Activated CD8-positive, alpha-beta T cell treated with anti-CD3 and anti-CD28 coated beads, Interleukin-2, amount 10 ng/mL, durations not matched to agents 7 days and 5 days (primary cell): ENCODE measurements at places on chromosomes 7 and 10.

DNA sequence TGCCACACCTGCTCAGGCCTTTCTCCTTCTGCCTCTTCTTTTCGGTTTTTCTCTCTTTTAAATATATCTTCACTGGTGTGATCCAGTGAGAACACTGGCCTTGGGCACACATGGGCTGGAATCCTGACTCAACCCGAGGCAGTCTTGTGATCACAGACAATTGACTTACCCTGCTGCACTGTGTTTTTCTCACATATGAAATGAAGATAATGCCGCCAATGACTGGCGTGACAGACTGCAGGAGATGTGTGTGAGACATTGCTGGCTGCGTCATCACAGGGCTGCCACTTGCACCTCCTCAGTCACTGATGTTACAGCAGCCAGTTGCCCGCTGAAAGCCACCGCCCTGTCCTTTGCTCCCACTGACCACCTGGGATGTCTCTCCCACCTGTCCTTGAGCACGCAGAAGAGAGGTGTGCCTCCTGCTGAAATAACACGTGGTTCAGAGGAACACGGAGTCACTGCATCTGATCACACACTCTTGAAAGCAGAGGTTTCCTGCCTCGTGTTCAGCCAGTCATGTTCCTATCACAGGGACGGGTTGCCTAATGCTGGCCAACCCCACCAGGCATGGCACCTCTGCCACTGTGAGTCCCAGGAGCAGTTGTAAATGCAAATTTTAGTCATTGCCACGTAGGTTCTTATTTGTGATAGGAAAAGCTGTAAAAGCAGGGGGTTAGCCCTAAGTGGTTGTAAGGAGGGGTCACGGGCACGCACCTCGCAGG, 124.6 kb upstream of the LANCL2 start:
- no peak for DNase-seq

GRCh38 chr10:36725581-36726520, 399.5 kb upstream of the ANKRD30A start:
- no peak for DNase-seq

GRCh38 chr10:13372524-13372923, 24.4 kb upstream of the SEPHS1 start:
- DNase-seq, result no peak

- DNase-seq, result no peak
Observed at GRCh38 chr7:155233311-155234157, 64.1 kb upstream of the INSIG1 start.

GRCh38 chr7:151695951-151696541, 176.4 kb upstream of the RHEB start:
- DNase-seq, result no peak

DNA sequence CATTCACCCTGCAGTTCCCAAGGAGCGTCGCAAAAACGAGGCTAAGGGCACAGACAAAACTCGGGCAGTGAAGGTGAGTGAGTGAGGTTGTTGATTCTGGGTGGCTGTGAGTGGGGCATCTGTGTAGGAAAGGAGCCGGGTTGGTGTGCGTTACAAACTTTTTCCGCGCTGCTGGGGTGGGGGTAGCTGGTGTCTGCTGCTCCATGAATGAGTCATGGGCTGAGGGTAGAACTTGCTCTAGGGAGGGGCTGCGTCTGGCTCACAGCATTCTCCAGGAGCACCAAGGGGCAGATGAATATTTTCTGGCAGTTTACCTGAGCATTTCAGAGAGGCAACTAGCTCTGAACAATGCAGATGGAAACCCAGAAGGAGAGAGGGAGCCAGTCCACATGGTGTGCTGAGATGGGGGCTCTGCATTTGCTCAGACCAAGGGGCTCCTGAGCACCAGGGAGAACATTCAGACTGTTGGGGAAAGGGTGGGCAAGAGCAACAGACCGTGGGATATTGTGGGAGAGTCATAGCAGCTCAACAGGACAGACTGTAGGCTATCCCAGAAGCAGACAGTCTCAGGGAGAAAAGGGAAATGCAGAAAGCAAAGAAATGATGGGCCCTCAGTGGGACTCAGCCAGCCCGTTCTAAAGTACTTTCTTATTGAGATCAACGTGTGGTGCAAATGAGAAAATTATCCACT, 18.8 kb downstream of the NOBOX start:
- no peak for DNase-seq

DNA sequence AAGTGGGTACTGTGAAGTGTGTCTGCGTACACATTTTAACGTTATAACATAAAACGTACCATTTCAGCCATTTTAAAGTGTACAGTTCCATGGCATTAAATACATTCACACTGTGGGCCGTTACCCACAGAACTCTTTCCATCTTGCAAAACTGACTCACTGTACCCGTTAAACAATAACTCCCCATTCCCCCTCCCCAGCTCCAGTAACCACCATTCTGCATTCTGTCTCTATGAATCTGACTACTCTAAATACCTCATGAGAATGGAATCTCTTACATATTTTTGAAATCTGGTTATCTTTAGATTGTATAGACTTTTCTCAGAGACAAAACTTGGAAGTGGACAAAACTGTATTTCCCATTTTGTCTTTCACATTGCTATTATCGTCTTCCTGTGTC, 9.3 kb downstream of the ARL3 start:
- no peak for DNase-seq

- peak; percentile 55 for DNase-seq
Observed at GRCh38 chr7:143385891-143386781, 5.0 kb downstream of the ZYX start.

GRCh38 chr10:43842496-43842895, 193.8 kb upstream of the ZNF32 start:
- peak; percentile 9 for DNase-seq

- peak; percentile 35 for DNase-seq
Observed at GRCh38 chr10:127254276-127254675, 57.9 kb upstream of the INSYN2A start.

- DNase-seq, result peak; percentile 50
Observed at GRCh38 chr10:27558612-27559020, 54.5 kb downstream of the RAB18 start.

DNA sequence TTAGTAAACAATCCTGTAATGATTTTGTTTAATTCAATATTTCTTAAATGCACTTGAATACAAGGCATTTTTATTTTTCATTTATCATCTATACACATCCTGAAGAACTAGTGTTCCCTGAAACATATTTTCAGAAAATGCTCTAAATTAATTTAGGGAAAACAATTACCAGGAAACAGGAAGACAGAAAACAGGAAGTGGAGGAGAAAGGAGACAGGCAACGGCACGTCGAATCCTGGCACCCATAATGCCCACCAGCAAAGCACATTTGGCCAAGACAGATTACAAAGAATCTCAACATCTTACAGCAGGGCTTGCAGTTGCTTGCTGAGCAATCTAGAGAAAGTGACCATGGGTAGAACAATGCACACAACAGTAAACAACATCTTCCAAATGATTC, 571.1 kb downstream of the GRID1 start:
- DNase-seq, result no peak

DNA sequence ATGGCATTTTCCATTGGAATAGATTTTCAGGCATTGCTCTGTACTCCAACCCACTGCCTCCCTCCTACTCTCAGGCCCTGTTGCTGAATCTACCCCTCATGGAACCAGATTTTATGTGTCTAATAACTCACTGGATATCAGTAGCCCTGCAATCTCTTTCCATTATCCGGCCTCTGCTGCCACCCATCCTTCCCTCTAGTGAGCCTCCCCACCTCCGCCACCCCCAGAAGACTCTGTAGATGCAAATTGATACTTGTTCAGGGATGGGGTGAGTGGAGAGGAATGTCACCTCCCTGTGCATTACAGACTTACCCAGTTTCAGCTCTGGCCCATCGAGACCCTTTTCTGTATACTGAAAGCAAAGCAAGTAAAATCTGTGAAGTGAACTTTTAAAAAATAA, 52.3 kb upstream of the PHYHIPL start:
- DNase-seq, result no peak

DNA sequence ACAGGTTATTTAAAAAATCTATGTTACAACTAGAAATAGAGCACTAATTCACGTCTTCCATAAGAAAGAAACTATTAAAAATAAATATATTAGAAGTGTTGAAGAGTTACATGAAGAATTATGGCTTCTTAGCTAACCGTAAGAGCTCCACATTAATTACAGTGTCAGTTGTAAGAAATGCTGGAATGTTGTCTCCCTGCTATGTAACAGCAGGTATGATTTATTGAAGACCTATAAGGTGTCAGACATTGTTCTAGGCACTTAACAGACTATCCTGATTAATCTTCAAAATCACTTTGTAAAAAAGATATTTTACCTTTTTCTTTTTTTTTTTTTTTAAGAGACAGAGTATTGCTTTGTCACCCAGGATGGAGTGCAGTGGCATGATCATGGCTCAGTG, 75.8 kb upstream of the NEBL start:
- no peak for DNase-seq

DNA sequence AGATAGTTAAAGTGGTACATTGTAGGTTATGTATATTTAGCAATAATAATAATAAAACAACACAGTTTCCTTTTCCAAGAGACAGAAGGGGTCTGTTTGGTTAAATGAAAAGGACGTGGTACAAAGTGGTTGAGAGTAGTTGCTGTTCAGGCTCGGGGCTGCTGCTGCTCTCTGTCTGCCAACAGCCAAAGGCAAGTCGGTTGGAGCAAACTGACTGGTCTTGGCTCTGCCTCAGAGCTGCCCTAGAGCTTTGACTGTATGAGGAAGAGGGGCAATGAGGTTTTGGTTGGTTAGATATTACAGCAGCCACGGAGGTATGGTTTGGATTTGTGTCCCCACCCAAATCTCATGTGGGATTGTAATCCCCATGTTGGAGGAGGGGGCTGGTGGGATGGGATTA, 95.3 kb downstream of the CACNB2 start:
- no peak for DNase-seq

DNA sequence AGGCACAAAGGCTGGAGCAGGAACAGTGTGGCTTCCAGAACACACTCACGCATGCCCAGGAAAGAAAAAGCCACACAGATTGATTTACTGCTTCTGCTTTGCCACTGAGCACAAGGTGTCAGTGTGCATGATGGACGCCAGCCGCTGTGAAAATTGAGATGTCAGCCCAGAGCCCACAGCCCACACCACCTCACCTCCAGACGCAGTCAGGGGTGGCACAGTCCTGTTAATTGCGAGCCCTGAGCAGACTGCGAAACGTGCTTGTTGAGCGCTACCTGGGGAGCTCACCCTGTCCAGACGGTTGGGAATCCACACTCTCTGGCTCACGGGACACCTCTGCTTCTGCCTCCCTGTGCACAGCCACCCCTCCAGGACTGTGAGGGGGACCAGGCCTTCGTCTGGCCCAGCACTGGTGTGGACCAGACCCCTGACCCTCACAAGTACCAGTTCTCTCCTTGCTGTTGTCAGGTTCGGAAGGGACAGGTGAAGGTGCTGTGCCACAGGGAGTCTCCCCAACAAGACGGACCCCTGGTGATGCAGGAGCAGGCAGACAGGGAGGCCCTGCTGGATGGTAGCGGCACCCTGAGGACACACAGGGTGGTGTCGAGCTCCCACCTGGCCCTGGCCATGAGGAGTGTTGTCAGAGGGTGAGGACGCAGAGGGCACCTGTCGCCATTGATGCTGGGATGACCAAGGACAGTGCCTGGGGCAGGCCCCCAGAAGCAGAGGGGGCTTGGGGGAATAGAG, 15.3 kb downstream of the RASGEF1A start:
- peak; percentile 19 for DNase-seq

- DNase-seq, result no peak
Observed at GRCh38 chr10:24367688-24368087, 158.8 kb downstream of the KIAA1217 start.

GRCh38 chr7:27151931-27152815, at the start of gene HOXA3:
Gene HOXA3, minus strand, starts transcription at chr7:27152583. Its CDS starts 41,943 bp downstream, at chr7:27110640.
- DNase-seq, result no peak

GRCh38 chr7:26188206-26188956, 12.2 kb downstream of the HNRNPA2B1 start:
- DNase-seq, result no peak

DNA sequence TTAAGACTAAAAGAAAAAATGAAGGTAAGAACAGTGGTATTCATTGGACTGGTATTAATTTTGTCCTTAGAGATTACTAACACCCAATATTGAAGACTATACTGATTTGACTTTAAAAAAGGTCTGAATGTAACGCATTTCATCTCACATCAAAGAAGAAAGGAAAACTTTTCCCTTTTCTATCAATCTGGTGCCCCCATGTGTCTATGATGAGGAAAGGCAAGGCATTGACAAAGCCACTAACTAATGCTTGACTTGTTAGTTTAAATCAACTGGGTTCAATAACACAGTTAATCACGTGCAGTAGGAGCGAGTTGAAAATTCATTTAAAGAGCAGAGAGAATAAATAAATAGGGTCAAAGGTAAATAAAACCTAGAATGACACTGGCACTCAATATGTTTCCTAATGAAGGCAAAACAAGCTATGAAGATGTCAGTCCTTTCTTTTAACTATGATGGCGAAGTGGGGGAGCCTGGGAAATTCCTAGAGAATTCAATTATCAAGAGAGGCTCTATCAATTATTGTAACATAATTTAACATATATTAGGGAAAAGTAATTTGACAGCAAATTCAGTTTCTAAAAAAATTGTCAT, 180.9 kb downstream of the ANK3 start:
- DNase-seq, result no peak

- no peak for DNase-seq
Observed at GRCh38 chr7:38013246-38013645, 92.8 kb downstream of the EPDR1 start.

GRCh38 chr7:104450861-104451260, 122.5 kb downstream of the LHFPL3 start:
- DNase-seq, result no peak

DNA sequence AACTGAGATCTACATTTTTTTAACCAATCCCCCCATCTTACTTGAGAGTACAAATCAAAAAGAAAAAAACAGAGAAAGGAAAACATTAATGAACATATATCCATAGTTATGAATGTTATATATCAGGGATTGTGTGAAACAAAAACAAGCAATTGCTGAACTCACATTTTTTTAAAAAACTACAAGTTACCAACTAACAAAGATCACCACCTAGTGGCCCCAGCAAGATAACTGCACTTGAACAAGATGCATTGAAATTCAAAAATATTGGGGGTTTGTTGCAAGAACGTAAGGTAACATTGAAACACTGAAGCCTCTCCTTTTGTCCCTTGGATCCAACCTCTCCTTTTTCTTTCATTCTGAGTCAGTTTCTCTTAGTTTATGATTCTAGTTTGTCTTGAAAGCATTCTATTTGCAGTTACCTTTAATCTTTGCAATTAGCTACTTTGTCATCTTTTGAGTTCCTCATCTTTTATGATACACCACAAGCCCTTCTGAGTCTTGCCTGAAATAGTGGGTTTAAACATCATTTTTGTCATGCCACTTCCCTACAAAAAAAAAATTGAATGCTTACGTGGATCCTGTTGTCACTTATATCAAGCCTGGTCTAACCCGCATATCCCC, 87.3 kb upstream of the TES start:
- DNase-seq, result no peak
